A673 (cell line): ENCODE measurements at places on chromosomes 11 and 22. TPM values are rescaled to one million over a fixed set of nuclear protein-coding genes. Genes with fewer than 3 reads are reported as not detected.
A peak's percentile ranks its signal among the peaks of the same experiment; 100 is the strongest.

FIBIN gene
- 0.15 TPM in 1 of 2 replicates, not detected in the other for total RNA-seq

MMP12 gene
- 0.19 TPM in 1 of 2 replicates, not detected in the other for total RNA-seq

SAA4 gene
- not detected in 2 replicates for total RNA-seq

POLD3 gene
- 68.3 and 76.5 TPM in 2 replicates for total RNA-seq

FREY1 gene
- 3.3 and 3.8 TPM in 2 replicates for total RNA-seq

KCNE3 gene
- 106 and 107 TPM in 2 replicates for total RNA-seq

PAMR1 gene
- 0.39 and 0.62 TPM in 2 replicates for total RNA-seq

KCNJ11 gene
- total RNA-seq: 0.34 and 0.59 TPM in 2 replicates

- no peaks in the 10 kb centered on the region for H3K27me3 ChIP-seq
- H3K4me1 ChIP-seq: no peaks in the 10 kb centered on the region
- peak; percentile 31 for DNase-seq
- H3K27ac ChIP-seq: no peak overlapping the region
These were observed 2.7 kb upstream of the NXPE1 start for GRCh38 chr11:114562166-114562916.

- H3K4me1 ChIP-seq: no peaks in the 10 kb centered on the region
- no peaks in the 10 kb centered on the region for H3K36me3 ChIP-seq
- peak; percentile 4 for DNase-seq
- no peak overlapping the region for H3K4me3 ChIP-seq
- no peaks in the 10 kb centered on the region for H3K27me3 ChIP-seq
These were observed 85.5 kb downstream of the NELL1 start for GRCh38 chr11:20754933-20755332.

DNA sequence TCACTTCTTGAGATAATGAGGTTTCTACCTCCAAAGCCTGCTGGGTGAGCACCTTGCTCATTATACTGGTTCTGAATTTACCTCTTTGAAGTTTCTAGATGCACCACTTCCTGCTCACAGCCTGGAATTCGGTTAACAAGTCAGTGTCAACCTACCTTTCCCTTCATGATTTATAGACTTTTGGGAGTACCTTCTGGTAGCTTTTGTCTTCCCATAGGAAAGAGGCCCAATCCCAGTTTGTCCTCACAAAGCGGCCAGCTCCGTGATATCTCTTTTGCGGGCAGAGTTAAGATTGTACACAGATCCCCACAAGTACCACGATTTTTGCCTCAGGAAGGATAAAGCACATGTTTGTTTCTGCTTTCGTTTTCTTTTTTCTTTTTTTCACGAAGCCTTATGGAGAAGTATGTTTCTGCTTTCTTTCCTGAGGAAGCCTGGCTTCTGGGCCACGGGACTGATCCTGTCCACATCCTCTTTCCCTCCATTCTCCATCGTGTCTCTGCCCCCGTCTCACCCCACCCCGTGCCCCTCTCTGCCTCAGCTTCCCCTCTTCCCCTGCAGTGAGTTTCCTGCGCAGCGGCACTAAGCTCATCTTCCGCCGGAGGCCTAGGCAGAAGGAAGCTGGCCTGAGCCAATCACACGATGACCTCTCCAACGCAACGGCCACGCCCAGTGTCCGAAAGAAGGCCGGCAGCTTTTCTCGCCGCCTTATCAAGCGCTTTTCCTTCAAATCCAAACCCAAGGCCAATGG is 5.7 kb upstream of the HINFP start:
- H3K36me3 ChIP-seq: peaks cover 29% of the 10 kb centered on the region
- no peak overlapping the region for H3K27ac ChIP-seq
- no peak for DNase-seq
- H3K4me3 ChIP-seq: no peak overlapping the region
- H3K4me1 ChIP-seq: peaks cover 2% of the 10 kb centered on the region

DNA sequence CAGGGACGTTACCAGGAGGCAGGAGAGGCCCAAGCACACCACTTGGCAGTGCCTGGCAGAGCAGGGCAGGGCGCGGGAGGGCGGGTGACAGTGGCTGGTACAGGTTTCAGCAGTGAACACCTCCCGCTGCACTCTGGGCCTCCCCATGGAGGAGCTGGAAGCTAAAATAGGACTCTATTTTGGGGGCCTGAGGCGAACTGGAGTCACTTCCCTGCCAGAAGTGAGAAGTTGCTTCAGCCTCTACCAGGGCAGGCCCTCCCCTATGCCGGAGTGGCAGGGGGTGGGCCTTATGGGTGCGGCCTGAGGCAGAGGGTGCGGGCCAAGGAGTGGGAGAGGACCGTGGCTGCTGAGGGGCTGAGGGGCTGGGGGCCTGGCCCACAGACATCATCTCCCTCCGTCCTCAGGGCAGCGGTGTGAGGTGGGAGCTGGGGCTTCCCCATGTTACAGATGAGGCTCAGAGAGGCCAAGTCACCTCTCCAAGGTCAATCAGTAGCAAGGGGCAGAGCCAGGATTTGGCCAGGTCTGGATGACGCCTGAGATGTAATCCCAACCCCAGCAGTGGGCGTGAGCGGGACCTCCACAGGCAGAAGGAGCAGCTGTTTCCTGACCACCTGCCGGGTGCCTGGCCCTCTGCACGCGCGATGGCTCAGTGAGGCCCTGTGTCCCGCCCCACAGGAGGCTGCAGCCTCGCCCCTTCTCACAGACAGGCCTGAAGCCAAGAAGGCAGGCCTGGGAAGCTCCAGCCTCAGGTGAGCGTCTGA is 39.3 kb downstream of the KCNJ4 start:
- no peaks in the 10 kb centered on the region for H3K4me1 ChIP-seq
- H3K27me3 ChIP-seq: no peaks in the 10 kb centered on the region
- no peaks in the 10 kb centered on the region for H3K36me3 ChIP-seq
- peak; percentile 68 for DNase-seq
- no peak overlapping the region for H3K27ac ChIP-seq
- no peak overlapping the region for H3K4me3 ChIP-seq

- peaks cover 15% of the 10 kb centered on the region for H3K4me1 ChIP-seq
- DNase-seq: no peak
- no peaks in the 10 kb centered on the region for H3K36me3 ChIP-seq
- H3K27ac ChIP-seq: no peak overlapping the region
- no peaks in the 10 kb centered on the region for H3K27me3 ChIP-seq
These were observed 5.1 kb upstream of the MYEOV start for GRCh38 chr11:69288883-69289242.

GRCh38 chr22:31075961-31076360 is 5.2 kb upstream of the SMTN start:
- no peaks in the 10 kb centered on the region for H3K27me3 ChIP-seq
- no peak overlapping the region for H3K27ac ChIP-seq
- H3K4me1 ChIP-seq: no peaks in the 10 kb centered on the region

GRCh38 chr22:34781681-34782080 is 284.3 kb upstream of the ISX start:
- no peaks in the 10 kb centered on the region for H3K4me1 ChIP-seq
- DNase-seq: no peak

- no peak overlapping the region for H3K27ac ChIP-seq
- peaks cover 15% of the 10 kb centered on the region for H3K36me3 ChIP-seq
- no peak for DNase-seq
- peaks cover 10% of the 10 kb centered on the region for H3K4me1 ChIP-seq
- H3K4me3 ChIP-seq: no peak overlapping the region
These were observed 2.2 kb downstream of the RAB30 start for GRCh38 chr11:83069441-83070043.

GRCh38 chr11:8828580-8829361 is 82.2 kb upstream of the AKIP1 start:
- no peak overlapping the region for H3K27ac ChIP-seq
- no peak for DNase-seq
- H3K36me3 ChIP-seq: no peaks in the 10 kb centered on the region
- H3K4me1 ChIP-seq: no peaks in the 10 kb centered on the region
- no peaks in the 10 kb centered on the region for H3K27me3 ChIP-seq

DNA sequence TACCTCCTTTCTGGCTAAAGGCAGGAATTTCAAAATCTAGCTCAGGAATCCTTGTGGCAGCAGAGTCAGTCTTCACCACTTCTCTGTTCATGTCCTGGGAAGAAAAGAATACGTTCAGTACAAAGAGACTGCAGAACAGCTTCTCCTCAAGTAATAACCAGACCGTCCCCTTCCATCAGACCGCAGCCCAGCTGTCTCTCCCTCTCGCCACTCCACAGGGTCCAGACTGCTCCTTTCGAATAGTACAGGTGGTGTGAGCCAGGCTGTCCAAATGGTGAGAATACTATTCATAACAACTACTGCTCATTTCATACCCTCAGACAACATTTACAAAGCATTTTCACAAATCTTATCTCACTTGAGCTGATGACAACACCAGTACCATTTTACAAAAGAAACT is 857 bp downstream of the ZPR1 start:
- peak overlapping the region; percentile 79 for H3K27ac ChIP-seq
- H3K4me1 ChIP-seq: peaks cover 4% of the 10 kb centered on the region
- DNase-seq: no peak

- no peak overlapping the region for H3K4me3 ChIP-seq
- H3K4me1 ChIP-seq: no peaks in the 10 kb centered on the region
- no peak overlapping the region for H3K27ac ChIP-seq
- no peaks in the 10 kb centered on the region for H3K36me3 ChIP-seq
- H3K27me3 ChIP-seq: peaks cover 94% of the 10 kb centered on the region
These were observed 20.8 kb downstream of the BBOX1 start for GRCh38 chr11:27061461-27061821.

DNA sequence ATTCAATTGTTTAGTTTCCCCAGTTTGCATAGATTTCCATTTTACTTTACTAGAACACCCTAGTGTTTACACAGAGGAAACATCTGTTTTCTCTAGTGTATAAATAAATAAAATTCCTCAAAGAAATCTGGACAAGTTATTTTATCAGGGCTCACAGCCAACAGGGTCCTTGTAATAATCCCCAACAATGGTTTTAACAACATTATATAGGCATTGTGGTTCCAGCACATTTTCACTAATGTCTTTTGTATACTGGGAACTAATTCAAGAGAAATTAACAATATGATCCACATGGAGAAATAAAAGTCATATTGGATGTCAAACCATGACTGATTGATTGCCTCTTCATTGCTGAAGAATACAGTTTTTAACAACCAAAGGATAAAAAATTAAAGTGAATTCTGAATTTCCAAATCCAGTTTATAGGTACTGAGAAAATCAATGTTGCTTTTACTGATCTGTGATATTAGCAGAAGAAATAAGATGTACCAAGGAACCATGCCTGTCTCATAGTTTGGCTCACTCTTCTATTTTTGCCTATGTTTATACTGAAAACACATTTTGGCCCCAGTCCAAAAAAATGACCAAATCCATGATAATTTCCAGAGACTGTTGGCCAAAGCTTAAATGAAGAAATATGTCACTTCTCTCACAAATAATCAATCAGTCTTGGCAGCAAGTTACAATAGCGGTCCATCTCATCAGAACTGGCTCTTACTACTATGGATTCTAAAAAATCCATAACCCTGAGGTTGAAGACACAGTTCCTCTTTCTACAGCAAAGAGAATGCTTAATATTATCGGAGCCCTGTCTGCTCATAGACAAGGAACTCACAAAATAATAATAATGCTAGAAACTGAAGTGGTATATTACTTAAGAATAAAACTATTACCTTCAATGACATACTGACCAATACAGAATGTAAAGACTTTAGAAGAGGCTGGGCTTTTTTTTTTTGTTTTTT is 1.4 kb upstream of the MS4A13 start:
- no peak for DNase-seq
- H3K36me3 ChIP-seq: no peaks in the 10 kb centered on the region
- H3K27me3 ChIP-seq: peaks cover 21% of the 10 kb centered on the region

DNA sequence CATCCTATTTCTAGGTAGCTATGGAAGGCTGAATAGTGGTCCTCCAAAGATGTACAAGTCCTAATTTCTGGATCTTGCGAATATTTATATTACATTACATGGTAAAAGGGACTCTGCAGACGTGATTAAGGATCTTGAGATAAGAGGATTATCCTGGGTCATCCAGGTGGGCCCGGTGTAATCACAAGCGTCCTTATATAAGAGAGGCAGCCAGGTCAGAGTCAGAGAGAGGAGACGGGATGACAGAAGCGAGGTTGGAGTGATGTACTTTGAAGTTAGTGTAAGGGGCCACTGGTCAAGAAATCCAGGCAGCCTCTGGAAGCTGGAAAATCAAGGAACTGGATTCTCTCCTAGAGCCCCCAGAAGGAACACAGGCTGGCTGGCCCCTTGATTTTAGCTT is 70.1 kb upstream of the MYOD1 start:
- H3K4me1 ChIP-seq: peaks cover 25% of the 10 kb centered on the region
- H3K36me3 ChIP-seq: no peaks in the 10 kb centered on the region
- no peaks in the 10 kb centered on the region for H3K27me3 ChIP-seq
- H3K4me3 ChIP-seq: no peak overlapping the region
- no peak for DNase-seq
- no peak overlapping the region for H3K27ac ChIP-seq

GRCh38 chr11:87422566-87422965 is 384.8 kb downstream of the TMEM135 start:
- no peaks in the 10 kb centered on the region for H3K36me3 ChIP-seq
- DNase-seq: no peak
- no peaks in the 10 kb centered on the region for H3K4me1 ChIP-seq
- H3K4me3 ChIP-seq: no peak overlapping the region
- H3K27ac ChIP-seq: no peak overlapping the region

DNA sequence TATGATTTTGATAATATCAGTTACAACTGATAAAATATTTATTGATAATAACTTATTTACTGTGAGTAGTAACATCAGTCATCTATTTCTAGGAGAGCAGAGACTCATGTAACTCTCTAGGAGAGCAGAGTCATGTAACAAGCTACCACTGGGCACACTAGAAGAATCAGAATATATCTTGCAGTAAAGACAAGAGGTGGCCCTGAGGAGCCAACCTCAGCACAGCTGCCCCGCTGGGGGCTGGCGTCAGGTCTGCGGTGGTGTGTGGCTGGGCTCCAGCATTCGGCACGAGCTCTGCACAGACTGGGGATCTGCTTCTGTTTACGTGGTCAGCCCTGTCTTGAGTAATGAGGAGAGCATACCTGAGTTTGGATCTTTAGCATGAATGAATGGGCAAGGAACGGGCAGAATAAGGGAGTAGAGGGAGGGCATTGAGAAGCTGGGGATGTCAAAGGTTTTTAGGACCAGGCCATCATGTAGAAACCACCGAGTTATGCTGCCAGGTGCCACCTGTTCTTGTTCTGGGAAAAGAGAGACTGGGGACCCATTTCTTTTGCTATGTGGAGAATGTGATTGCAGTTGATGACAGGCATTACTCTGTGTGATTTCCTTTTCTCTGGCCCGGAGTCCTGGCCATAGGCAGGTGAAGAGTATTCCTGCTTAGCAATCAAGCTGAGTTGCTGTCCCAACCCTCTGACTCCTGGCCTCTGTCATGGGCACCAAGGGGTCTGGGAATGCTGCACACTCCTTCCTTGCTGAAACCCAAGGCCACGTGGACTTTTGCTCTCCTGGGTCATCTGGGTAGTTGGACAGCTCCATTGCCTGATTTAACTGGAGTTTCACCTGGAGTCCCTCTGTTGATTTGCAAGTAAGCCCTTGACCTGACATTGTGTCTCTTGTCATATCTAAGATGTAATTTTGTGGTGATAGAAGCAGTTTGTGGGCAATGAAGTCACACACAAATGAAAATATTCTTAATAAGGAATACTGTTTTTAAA is 50.9 kb upstream of the HEPHL1 start:
- no peak for DNase-seq
- H3K27me3 ChIP-seq: peaks cover 17% of the 10 kb centered on the region
- no peaks in the 10 kb centered on the region for H3K4me1 ChIP-seq
- no peaks in the 10 kb centered on the region for H3K36me3 ChIP-seq
- H3K27ac ChIP-seq: no peak overlapping the region
- no peak overlapping the region for H3K4me3 ChIP-seq

- H3K36me3 ChIP-seq: no peaks in the 10 kb centered on the region
- H3K4me1 ChIP-seq: no peaks in the 10 kb centered on the region
- no peaks in the 10 kb centered on the region for H3K27me3 ChIP-seq
- H3K27ac ChIP-seq: no peak overlapping the region
- H3K4me3 ChIP-seq: no peak overlapping the region
These were observed 74.3 kb upstream of the ARHGAP42 start for GRCh38 chr11:100612766-100613165.

GRCh38 chr11:28448186-28448585 is 340.0 kb downstream of the METTL15 start:
- H3K27ac ChIP-seq: no peak overlapping the region
- no peak for DNase-seq
- H3K4me3 ChIP-seq: no peak overlapping the region
- no peaks in the 10 kb centered on the region for H3K27me3 ChIP-seq
- H3K4me1 ChIP-seq: no peaks in the 10 kb centered on the region
